ENCODE measurements at places on chromosomes 11 and 22. TPM values are rescaled to one million over a fixed set of nuclear protein-coding genes. Genes with fewer than 3 reads are reported as not detected.

DNA sequence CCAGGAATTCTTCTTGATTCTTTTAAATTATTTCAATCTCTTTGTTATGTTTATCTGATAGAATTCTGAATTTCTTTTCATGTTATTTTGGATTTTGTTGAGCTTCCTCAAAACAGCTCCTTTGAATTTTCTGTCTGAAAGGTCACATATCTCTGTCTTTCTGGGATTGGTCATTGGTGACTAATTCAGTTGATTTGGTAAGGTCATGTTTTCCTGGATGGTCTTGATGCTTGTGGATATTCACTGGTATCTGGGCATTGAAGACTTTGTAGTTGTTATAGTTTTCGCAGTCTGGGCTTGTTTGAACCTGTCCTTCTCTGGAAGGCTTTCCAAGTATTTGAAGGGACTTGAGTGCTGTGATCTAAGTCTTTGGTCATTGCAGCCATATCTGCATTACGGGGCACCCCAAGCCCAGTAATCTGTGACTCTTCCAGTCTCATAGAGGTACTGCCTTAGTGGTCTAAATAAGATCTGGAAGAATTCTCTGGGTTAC is 18.9 kb upstream of the INSC start:
- no peak for DNase-seq

DNA sequence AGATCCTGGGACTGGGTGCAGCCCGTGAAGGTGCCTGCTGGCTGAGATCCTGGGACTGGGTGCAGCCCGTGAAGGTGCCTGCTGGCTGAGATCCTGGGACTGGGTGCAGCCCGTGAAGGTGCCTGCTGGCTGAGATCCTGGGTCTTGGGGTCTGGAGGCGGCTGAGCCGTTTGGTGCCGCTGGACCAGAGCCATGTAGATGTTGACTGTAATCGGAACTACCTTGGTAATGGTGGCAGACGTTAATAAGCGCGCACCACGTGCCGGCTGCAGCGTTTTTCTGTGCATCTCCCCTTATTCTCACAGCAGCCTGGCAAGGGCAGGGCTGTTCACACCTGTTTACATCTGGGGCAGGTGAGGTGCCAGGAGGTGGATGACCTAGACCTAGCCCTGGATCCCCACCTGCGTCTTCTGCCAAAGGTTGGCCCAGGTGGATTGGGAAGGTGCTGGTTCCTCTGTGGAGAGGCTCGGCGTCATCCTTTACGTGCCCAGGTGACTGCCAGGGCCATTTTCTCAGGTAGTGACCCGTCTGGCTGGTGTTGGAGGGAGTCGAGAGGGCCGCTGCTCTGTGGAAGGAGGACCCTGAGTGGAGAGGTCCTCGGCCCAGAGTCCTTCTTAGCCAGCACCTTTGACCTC is 382.5 kb downstream of the TBC1D22A start:
- DNase-seq: no peak

DNA sequence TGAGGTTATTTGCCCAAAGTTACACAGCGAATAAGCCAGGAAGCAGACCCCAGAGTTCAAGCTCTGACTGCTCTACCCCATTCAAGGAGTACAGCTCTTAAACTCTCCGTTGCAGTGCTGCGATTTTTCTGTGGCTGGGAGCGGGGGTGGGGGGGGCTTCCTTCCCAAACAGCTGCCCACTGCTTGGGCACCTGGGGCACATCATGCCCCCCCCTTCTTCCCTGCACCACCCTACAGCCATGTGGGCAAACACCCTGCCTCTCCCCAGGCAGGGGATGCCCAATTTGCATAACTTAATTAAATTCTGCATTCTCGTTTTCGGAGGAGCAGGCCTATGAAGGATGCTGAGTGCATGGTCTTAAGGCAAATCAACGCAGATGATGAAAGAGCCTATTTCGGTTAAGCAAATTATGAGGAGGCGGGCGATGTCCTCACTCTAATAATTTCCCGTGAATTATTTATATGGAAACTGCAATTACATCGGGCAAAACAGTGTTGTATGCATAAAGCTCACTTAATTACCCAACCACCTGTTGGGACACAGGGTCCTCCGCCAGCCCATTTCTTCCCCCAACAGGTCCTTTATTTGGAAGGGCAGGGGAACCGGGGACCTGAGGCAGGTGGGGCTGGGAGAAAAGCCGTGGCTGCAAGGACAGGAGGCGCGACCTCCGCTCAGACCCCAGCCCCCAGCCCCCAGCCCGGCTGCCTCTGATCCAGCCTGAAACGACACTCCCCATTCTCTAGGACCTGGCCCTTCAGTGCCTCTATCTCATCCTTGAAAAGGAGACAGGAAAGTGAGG is 610.5 kb downstream of the BUD13 start:
- DNase-seq: no peak

GRCh38 chr11:19519353-19519752 is 193.3 kb upstream of the NAV2 start:
- no peak for DNase-seq

GRCh38 chr22:43860126-43860525 is 2.2 kb downstream of the SULT4A1 start:
- no peak for DNase-seq

KCNK7 gene
- polyA plus RNA-seq: 1.4 TPM

DNA sequence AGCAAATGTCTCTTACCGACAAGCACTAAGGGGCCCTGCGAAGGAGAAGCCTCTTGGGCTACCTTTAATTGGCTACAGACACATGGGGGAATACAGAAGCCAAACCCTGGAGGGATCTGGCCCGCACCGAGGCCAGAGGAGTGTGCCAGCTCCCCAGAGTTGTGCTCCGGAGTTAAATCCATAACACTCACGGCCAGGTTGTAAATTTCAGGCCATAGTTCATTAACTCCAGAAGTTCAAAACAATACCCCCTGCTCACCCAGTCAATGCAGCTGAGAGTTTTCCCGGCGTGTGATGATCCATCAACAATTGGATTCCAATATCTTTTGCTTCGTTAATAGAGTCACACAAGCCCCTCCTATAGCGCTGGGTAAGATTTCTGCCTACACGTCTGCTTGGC is 371.5 kb downstream of the NXPE2 start:
- no peak for DNase-seq

DNA sequence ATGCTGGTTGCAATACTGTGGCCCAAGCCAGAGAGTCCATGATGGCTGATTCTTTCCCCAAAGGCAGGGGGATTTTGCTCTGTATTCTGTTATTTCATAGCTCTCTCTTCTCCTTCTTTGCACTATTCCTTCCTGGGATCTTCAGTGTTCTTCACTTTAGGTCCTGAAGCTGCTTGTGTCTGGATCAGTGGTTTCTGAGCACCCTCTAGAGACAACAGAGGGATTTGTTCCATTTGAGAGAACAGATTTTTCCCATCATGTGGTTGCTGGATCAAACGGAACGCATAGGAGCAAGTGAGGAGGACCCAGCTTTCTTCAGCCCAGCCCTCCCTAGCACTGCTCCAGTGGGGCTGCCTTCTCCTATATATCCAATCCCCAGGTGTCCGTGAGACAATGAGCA is 68.7 kb upstream of the SYN3 start:
- DNase-seq: no peak

GRCh38 chr22:50141462-50141861 is 29.1 kb upstream of the PANX2 start:
- DNase-seq: no peak

MYRF gene
- polyA plus RNA-seq: 0.94 TPM

DNA sequence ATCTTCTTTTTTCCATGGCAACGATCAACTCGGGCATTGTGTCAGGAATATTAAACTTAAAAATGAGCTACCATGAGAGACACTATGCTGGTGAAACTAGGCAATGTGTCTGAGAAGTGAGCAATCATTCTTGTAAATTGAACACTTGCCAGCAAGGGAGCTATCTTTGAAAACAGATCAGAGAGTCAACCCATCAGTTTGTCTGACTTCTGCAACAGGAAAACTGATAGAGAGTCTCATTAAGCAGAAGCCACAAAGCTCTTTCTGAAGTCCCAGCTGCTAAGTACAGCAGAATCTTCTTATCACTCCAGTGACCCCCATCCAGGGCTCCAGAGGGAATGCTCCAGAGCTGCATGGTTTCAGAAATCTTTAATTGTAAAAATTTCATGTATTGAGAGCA is 114.7 kb downstream of the MSANTD4 start:
- DNase-seq: no peak
